ENCODE measurements at places on chromosomes 7 and 10.

- DNase-seq, result no peak
Observed at GRCh38 chr10:99937630-99938029, 72.1 kb downstream of the DNMBP start.

GRCh38 chr7:44259547-44260457 is 59.0 kb downstream of the YKT6 start:
- DNase-seq, result peak; percentile 78

GRCh38 chr7:116812860-116813259 is 49.5 kb upstream of the CAPZA2 start:
- DNase-seq, result no peak

DNA sequence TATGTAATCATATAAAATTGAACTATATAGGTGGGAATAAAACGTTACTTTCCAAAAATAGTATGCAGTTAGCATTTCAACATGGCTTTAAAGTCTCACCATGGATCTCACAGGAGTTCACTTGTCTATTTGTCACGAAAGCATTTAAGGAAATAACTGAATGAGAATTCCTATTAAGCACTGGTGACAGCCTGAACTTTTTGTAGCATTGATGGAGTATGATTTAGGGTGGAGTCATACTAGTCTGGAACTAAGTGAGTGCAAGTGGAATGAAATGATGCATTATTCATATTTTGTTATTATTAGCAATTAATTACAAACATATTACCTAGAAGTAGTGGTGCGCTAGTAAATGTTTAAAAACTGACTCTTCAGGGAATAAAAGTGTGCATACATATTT is 26.0 kb upstream of the HIBADH start:
- DNase-seq, result no peak

- no peak for DNase-seq
Observed at GRCh38 chr10:71457908-71458307, 61.2 kb downstream of the CDH23 start.

GRCh38 chr10:10208196-10208595 is 809.5 kb upstream of the CELF2 start:
- no peak for DNase-seq

- no peak for DNase-seq
Observed at GRCh38 chr7:14009453-14010418, 20.3 kb upstream of the ETV1 start.

GRCh38 chr10:13231190-13231589 is 3.0 kb downstream of the UCMA start:
- DNase-seq, result no peak

DNA sequence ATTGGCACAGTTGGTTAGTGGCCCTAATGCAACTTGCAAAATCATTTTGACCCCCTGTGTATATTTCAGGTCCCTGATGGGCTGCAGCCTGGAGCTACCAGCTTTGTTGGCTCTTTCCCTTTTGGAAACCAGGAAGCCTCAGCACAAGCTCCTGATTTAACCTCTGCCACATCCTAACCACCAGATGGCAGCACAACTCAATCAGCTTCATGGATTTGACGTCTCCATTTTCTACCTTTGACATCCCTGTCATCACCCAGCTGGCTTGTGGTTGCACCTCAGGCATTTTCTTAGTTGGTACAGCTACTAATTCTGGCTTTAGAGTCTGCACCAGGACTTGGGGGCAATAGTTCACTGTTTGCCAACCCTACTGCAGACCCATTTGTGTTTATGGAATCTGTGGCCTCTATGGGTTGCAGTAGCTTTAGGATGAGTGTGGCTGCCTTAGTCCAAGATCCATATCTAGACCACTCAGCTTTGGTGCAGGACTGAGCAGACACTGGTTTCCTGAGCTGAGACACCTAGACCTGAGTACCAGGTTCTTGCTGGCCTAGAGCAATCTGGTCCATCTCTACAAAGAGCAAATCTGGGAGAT is 456.2 kb downstream of the REEP3 start:
- no peak for DNase-seq

DNA sequence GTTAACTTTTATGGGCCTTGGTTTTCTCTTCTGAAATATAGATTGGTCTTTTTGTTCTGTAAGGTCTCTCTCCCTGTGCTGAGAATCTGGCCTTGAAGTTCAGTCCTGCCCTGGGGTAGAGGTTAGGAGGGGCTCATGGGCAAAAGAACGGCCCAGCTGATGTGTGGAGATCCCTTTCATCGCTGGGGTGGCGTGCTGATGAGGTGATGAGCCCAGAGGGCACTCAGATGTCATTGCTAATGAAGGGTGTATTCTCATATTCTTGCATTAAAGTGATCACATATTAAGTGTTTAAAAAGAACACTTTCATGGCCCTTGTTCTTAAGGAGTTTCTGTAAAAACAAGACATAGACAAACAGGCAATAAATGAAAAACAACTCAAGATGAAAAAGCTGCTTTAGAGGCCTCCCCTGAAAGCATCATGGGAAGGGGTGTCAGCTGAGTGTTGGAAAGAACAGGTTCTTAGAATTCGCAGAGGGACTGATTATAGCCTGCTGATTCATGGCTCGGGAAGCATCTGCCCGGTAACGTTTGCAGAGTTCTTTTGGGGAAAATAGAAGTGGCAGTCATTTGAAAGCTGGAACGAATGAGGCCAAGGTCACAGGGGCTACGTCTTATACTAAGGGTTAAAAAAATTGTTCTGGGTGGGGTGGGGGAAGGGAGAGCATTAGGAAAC is 72.5 kb upstream of the GPR158 start:
- DNase-seq, result no peak

DNA sequence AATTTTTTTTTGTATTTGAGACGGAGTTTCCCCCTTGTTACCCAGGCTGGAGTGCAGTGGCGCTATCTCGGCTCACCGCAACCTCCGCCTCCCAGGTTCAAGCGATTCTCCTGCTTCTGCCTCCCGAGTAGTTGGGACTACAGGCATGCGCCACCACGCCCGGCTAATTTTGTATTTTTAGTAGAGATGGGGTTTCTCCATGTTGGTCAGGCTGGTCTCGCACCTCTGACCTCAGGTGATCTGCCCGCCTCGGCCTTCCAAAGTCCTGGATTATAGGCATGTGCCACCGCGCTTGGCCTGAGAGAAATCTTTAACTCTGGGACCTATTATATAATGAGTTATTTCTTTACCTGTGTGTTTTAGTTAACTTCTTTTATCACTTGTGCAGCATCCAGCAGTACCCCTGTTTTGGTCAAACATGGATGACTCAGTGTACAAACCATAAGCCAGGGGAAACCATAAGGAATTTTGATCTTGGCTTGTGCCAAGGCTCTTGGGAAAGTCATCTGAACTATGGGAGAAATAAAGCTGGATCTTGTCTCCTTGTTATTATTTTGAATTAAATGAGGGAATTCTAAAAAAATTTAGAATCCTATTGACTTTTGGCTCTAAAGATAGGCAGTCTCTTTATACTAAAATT is 23.6 kb upstream of the ZRANB1 start:
- DNase-seq, result no peak

- no peak for DNase-seq
Observed at GRCh38 chr10:30970760-30971460, 60.8 kb downstream of the ZNF438 start.

DNA sequence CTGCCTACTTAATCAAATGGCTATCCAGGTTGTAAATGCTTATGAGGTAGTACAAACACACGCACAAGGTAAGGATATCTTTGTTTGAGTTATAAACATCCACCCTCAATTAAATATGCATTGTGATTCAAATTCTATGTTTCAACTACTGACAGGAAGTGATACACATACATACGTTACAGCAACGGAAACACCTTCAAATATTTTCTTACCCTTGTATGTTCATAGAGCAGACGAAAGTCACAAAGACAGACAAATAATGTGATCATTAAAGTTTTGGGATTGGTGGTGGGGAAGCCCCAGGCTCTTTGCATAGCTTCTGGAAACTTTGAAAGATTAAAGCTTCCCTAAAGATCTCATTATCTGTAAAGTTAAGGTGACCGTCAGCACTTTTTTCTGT is 521.0 kb downstream of the PARD3 start:
- no peak for DNase-seq

DNA sequence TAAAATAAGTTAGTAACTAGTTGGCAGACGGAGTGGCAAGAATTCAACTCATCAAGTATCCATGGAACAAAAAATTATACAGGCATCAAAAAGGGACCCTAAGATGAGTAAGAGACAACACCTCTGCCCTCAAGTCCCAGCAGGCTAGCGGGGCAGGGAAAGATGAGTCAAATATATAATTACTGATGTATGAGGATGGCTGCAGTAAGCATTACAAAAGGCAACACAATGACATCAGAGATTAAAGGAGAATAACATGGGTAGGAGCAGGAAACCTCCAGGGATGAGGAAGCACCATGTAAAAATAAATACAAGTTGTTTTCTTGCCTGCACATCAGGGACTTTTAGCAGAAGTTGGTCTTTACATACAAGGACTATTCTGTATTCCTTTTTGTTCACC is 49.4 kb downstream of the SCRN1 start:
- DNase-seq, result no peak

DNA sequence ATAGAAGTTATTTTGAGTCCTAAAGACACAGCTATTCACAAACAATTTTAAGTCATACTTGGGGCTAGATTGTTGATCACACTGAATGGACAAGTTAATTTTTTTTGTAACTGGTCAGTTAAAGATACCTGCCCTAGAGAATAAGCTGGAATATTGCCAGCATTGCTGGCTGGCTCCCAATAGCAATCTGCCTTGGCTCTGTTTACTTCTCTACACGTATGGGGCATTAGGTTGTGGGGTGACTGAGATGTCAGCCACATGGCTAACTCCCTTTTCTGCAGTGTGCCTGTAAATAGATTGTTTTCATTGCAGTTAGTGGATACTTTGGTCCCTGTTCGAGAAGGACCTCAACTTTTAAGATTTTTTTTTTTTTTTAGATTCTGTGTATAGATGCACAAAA is 128.2 kb downstream of the SEMA3E start:
- DNase-seq, result no peak

DNA sequence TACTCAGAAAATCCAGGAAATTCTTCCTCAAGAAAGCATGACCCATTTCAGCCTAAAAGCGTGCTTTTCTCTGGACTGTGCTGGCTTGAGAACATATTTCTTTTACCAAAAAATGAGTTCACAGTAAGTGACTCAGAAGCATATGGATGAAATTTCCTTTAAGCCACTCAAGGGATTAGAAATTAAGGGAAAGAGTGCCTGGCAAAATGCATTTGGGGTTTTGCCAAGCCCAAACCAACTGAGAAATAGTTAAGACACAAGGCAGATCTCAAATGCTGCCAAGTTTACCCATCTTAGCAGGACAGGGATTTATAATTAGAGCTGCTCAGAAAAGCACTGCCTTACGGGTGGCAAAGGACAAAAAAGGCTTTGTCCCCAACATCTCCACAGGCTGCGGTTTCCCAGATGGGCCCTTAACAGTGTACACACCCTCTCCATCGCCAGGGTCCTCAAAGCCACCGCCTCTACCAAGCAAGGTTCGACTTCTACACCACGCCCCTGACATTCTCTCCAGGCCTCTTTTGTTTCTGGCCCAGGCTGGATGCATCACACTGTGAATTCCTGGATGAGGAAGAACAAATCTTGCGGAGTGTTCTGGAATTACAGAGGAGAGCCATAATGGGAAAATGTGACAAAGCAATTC is 30.1 kb upstream of the CDHR3 start:
- DNase-seq, result no peak

DNA sequence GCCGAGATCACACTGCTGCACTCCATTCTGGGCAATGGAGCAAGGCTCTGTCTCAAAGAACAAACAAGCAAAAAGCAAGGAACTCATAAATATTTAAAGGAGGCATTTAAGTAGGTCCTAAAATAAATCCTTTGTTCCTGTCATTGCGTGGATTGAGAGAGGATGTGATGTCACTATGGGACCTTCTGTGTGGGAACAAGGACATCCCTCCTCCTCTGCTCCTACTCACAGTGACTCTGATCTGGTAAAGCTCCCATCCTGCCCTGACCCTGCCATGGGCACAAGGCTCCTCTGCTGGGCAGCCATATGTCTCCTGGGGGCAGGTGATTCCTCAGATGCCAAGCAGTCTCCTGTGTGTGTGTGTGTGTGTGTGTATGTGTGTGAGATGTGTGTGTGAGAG is 74.1 kb upstream of the PRSS58 start:
- DNase-seq, result no peak

GRCh38 chr7:1210321-1210978 is 22.2 kb upstream of the UNCX start:
- no peak for DNase-seq

- DNase-seq, result no peak
Observed at GRCh38 chr10:103845972-103846371, 9.4 kb downstream of the SH3PXD2A start.

DNA sequence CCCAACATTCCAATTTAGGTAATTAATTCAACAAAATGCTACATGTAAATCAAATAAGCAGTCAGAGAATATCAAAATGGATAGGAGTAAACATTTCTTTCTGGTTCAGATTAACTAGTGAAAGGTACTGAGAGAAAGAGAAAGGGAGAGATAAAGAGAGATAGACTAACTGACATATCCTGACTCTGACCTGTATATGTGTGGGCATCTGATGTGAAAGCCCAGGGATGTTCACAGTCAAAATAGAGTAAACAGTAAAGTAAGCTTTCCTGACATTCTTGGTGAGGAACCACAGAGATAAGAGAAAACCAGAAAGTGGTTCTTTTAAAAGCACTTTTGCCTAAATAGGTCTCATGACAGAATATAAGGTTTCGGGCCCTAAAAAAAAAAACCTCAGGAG is 37.5 kb upstream of the ANK3 start:
- no peak for DNase-seq

DNA sequence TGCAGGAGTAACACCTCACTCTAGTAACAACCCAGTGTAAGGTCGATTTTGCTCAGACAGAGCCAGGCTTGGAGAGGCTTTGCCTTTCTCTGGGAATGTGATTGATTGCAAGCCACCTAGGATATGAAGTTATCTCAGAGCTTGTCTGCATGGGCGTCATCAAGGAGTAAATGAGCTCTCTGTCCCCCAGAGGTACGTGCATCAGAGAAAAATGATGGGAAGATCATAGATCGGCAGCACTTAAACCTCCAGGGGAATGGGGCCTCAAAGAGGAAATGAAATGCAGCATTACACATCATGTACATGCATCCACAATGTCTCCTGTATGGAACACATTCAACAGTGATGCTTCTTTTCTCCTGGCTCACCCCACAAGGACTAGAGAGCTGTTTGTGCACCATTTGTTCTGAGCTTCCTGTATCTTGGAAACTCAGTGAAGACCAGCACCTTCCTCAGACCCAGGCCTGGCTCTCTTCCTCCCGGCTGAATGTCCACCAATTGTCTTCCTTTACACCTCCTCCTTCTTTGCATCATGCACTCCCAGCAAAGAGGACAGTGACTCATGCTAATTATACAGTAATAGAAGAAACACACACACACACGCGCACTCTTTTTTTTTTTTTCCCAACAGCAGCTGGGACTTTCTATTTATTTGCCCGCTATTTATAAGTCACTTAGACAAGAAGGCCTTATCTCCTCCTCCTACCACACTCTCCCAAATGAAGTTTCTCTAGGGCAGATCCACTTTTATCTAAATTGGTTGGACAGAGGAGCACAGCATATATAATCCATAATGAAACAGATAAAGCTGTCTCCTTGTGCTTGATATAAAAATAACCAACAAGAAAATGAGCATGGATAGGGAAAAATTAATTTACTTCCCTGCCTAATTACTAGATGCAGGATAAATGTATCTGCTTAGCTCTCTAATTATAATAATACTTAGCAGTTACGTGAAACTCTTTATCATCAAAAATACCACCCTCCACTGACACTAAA is 990.7 kb downstream of the CCSER2 start:
- DNase-seq, result no peak

GRCh38 chr7:33190688-33191304 is 61.4 kb downstream of the BBS9 start:
- no peak for DNase-seq

GRCh38 chr7:28953633-28954032 is 4.5 kb downstream of the TRIL start:
- no peak for DNase-seq

GRCh38 chr10:69574571-69574978 is 1.4 kb upstream of the NEUROG3 start:
- DNase-seq, result no peak
